ENCODE measurements at places on chromosomes 3 and 15.

GRCh38 chr15:52379395-52380106, 83.9 kb upstream of the MYO5C start:
- no peak for DNase-seq

DNA sequence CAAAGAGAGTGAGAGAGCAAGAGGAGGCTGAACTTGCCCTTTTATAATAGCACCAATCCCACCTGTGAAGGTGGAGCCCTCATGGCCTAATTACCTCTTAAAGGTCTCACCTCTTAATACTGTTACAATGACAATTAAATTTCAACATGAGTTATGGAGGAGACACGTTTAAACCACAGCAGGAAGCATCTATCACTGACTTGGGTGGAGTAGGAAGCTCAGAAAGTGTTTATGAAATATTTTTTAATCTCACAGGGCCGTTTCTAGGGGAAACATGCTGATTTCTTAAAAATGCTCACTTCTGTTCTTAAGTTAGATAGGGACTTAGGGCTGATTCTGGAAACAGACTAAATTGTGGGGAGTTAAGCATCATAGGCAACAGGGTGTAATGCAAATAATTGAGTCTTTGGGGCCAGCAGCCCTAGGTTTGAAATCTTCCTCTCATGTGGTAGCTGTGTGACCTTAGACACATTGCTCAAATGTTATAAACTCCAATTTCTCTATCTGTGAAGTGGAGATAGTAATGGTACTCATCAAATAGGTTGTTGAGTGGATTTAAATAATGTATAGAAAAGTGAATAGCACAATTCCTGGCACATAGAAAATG, 133.3 kb upstream of the KLHL25 start:
- DNase-seq = no peak

- DNase-seq = no peak
Measured at GRCh38 chr3:42066516-42067181, 24.5 kb upstream of the TRAK1 start.

DNA sequence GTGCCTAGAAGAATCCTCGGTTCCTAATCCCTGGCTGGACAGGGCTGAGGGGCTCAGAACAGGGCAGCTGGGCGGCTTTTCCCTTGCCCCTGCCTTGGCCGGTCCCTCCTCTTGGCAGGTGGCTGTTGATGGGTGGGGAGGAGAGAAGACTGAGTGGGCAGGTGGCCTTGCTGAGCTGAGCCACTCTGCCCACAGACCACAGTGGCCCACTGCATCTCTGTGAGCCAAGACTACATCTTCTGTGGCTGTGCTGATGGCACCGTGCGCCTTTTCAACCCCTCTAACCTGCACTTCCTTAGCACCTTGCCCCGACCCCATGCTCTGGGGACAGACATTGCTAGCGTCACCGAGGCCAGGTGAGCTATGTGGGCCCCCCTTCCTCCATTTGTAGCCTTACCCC, 14.5 kb upstream of the JMJD7 start:
- DNase-seq = no peak

DNA sequence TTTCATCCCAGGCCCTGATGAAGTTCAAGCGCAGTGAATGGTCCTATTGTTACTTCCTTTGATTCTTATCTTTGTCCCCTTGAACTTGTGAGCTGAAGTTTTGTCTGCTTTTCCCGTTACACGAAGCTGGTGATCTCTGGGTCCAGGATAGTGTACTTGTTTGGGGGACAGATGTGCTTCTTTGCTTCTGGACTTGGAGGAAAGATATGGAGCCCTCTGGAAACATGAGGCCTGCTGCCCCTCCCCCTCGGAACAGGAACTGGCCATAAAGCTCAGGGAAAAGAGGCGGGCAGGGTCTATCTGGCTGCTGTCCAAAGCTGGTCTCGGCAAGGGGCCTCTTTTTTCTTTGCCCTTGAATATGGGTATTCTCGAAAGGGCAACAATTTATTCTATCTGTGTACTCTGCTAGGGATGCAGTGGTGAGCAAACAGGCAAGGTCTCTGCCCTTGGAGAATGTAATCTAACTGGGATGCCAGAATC, 47.6 kb downstream of the IDH2 start:
- DNase-seq = no peak

- DNase-seq = no peak
Measured at GRCh38 chr3:110318108-110318507, 753.5 kb upstream of the NECTIN3 start.

DNA sequence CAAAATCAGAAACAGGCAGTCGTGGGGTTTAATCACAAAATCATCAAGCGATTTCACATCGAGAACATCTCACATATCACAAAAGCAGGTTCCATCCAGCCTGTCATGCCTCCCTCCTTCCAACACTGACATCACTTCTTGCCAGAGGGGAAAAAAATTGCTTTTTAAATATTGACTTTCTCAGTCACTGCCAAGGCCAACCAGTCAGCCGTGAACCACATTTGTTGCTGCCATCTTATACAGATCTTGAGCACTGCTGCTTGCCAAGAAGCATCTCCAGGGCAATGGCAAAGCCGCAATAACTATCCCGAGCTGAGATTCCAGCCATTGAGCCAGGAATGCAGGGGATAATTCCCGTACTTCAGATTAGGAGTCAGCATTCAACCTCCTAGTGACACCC, 174.6 kb downstream of the ANXA2 start:
- DNase-seq = peak; percentile 17

GRCh38 chr15:47742742-47743141, 25.4 kb downstream of the SEMA6D start:
- no peak for DNase-seq

DNA sequence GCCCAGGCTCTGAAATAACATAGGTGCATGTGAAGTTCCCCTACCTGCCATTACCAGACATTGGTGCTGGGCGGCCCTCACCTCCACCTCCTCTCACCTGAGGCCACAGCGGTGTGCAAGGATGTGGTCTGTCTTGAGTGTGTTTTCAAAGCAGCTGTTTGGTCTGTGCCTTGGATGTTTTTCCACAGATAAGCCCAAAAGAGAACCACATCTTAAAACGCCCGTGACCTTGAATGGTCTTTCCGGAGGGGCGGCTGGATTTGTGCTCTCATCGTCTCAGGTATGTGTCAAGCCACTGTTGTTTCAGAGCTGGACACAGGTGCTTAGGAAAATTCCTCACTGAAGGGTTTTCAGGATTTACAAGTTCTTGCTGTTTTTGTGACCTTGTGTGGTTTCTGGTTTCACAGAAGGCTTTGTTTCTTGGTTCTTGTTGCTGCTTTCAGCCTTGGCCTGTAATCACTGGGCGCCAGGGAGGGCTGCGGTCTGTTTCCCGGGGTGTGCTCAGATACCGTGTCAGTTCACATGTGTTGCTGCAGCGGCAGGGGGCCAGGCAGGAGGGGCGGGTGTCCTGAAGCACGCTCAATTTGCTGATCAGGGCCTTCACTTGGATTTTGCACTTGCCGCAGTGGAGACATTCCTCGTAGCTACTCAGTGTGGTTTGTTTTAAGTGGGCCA, 128.4 kb downstream of the IGF1R start:
- no peak for DNase-seq

DNA sequence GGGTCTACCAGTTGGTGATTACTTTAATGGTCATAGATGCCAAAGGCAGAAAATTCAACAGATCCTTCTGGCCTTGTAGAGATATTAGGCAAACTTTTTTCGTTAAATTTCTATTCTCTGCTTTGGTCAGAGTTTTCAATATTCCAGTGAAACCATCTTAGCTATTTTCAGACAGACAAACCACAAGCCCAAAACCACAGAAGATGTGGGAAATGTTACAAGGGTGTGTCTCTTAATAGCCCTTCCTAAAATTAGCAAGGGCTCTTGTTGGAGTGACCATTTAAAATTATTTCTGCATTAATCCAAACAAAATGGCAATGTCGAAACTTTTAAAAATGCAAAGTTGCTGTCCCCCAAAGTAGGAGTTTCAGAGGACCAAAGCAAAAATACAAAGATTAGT, 102.8 kb downstream of the ARRDC4 start:
- no peak for DNase-seq

DNA sequence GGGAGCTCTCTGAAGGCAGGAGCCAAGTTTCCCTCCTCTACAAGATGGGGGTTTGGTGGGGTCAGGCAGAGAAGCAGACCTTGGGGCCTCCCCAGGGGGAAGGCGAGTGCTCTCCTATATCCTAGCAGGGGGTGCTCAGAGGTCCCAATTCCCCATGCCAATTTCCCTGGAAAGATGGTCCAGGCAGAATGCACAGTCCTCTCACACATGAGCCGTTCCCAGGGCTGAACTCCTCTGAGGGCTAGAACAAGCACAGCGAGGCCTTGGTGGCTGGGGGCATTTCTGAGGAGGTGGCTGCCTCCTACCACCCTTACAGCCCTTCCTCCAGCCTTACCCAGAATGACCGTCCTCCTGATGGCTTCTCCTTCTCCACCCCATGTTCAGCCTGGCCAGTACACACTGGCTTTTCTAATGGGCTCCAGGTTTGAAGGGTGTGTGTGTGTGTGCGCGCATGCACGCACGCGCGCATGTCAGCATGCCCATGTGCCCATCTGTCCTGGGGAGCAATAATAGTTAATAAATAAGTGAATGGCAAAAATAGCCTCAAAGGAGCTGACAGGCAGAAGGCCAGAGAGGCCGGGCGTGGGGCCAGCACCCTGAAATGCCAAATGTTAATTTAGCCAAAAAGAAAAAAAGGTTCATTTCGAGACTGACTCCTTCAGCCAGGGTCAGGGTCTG, 24.4 kb downstream of the ADCY5 start:
- no peak for DNase-seq

DNA sequence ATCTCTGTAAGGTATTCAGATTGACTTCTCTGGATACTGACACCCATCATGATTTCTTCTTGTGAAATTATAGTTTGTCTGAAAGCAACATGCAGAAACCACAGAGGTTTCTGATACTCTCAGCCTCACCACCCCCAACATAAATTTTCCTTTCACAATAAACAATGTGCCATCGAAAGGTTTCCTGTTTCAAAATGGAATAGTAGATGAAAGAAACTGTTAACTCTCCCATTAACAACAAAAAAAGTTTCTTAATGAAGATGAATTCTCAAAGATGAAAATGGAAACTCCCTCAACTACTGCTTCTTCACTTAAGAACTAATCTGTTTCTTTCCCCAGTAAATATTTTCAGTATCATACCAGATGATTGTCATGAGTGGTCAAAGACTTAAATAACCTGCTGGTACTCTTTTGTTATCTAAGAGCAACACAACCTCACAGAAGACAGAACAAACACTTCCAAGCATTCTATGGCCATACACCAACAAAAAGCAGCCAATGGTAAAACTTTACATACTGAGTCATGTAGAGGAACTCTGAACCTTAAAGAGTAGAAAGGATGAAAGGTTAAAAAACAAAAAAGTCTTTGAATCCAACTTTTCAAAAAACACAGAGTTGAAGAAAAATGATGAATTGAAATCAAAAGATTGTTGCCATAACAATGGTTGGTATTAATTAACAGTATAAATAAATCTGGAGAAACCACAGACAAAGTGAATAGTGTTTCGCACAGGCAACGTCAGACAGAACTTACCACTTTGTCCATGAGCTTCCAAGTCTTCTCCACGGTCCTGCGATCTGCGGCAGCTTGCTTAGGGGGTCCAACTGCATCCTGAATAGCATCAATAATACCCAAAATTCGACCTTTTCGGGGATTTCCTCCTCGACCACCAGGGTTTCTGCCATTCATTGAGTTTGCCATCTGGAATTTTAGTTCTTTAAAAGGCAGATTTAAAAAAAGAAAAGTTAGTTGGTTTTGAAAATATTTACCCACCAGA, 1.9 kb downstream of the CBLB start:
- no peak for DNase-seq

- DNase-seq = no peak
Measured at GRCh38 chr3:196195664-196196265, 15.4 kb downstream of the ZDHHC19 start.

- DNase-seq = no peak
Measured at GRCh38 chr15:52103217-52104207, 9.1 kb downstream of the BCL2L10 start.

GRCh38 chr3:28012830-28013229, 228.6 kb upstream of the CMC1 start:
- DNase-seq = no peak

GRCh38 chr15:66489179-66489791, 8.3 kb downstream of the SNAPC5 start:
- DNase-seq = no peak

GRCh38 chr3:127247292-127247691, 40.6 kb downstream of the PRR20G start:
- no peak for DNase-seq

- DNase-seq = no peak
Measured at GRCh38 chr15:95922431-95922830, 408.1 kb upstream of the NR2F2 start.

DNA sequence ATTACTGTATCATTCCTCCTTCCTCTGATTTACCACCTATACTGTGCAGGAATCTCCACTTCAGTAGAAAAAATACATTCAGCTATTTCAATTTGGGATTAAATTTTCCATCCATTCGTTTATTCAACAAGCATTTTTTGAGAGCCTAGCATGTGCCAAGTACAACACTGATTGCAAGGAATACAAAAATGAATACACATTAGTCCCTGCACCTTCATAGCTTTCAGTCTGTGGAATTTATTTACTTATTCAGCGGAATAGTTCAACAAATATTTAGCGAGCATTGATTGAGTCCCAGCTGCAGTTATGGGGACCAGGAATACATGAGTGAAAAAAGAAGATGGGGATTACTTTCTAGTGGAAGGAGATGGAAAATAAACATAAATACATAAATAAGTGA, 606.8 kb upstream of the TBL1XR1 start:
- DNase-seq = no peak

DNA sequence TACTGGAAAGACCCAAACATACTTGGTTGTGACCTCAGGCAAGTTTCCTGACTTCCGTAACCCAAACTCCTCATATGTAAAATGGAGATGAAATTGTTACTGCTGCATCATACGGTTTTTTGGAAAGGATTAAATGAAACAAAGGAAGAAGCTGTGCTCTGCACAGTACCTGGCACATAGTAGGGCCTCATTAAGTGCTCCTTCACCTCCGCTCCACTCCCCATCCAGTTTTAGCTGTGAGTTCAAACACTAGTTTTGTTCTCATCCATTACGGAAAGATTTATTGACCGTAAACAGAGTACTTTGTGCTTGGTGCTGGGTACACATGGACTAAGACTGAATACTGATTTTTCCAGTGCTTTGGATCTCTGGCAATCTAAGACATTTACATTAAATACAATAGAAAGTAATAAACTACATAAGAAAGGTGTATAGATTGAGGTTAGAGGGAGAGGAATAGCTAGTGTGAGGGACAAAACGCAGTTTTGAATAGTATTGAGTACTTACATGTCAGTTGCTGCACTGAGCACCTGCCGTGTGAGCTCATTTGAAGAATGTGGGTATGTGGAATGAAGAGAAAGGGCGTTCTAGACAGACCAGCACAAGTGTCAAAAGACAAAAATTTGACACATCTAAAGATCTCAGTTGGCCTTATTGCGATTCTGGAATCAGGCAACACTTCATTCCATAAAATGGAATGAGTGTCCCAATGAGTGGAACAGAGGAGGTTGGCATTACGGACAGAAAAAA, 594 bp upstream of the ICE2 start:
- DNase-seq = no peak
